ENCODE measurements at places on chromosomes 2 and 18. TPM values are rescaled to one million over a fixed set of nuclear protein-coding genes. Genes with fewer than 3 reads are reported as not detected.
A peak's percentile ranks its signal among the peaks of the same experiment; 100 is the strongest.

Gene ATOH8
- 12.7 TPM for total RNA-seq

Gene LTBP1
- total RNA-seq = 107 TPM

Gene BOLL
- total RNA-seq = not detected

Gene DYSF
- 134 TPM for total RNA-seq

Gene FABP1
- total RNA-seq = not detected

Gene ZNF892
- 3.8 TPM for total RNA-seq

Gene SIGLEC15
- not detected for total RNA-seq

Gene ZNF532
- 70.1 TPM for total RNA-seq

Gene TACR1
- not detected for total RNA-seq

- H3K27me3 ChIP-seq = peaks cover 2% of the 10 kb centered on the region
- H3K4me3 ChIP-seq = no peak overlapping the region
- H3K36me3 ChIP-seq = no peaks in the 10 kb centered on the region
Measured at GRCh38 chr18:3495691-3496430, 45.9 kb downstream of the TGIF1 start.

DNA sequence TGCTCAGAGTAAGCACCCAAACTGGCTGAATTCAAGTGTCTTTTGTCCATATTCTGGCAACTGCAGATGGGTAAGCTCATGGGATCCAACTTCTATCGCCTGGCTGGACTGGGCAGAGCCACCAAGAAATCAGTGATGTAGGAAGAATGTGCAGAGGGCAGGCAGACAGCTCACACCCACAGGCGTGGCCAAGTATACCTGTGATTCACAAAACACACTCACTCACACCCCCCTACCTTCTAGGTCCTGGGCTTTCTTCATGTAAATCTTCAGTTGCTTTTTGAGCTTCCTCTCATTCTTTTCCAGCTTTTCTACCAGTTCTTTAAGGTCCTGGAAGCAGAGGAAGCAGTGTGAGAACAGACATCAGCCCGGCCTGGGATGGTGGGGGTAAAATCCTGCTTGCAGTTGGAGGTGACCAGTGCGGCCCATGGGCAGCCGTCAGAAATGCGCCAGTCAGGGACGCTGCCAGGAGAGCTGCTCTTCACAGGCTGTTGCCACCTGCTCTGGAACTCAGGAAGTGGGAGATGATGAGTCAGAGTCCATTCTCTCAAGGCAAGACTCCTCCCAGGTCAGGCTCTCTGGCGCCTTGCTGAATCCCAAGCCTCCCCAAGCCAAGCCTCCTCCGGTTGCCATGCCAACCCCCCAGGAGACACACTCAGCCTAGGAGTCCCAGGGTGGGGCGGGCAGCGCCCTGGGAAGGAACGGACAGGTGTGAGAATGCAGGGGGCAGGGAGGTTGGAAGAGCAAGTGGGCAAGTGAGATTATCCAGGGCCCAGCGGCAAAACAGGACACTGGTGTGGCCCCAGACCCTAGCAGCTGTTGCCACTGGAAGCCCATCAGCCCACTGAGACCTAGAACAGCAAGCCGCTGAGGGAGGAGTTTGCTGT is 36.2 kb upstream of the ACAA2 start:
- H3K36me3 ChIP-seq = no peaks in the 10 kb centered on the region
- H3K27ac ChIP-seq = no peak overlapping the region
- H3K4me3 ChIP-seq = no peak overlapping the region
- H3K4me1 ChIP-seq = peaks cover 13% of the 10 kb centered on the region
- H3K27me3 ChIP-seq = no peaks in the 10 kb centered on the region

DNA sequence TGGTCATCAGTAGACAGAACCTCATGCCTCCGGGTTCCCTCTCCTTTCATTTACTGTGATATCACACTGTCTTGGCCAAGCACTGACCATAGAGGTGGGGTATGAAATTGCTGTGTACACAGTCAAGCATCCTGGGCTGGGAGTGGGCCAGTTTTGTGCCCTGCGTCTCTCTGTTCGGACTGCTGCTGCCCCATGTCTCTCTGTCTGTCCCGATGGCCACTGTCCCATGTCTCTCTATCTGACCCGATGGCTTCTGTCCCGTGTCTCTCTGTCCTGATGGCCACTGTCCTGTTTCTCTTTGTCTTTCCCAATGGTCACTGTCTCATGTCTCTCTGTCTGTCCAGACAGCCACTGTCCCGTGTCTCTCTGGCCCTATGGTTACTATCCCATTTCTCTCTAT is 164.9 kb downstream of the ARL4C start:
- H3K4me1 ChIP-seq = no peaks in the 10 kb centered on the region
- no peaks in the 10 kb centered on the region for H3K36me3 ChIP-seq
- no peak overlapping the region for H3K27ac ChIP-seq
- no peak for DNase-seq
- H3K27me3 ChIP-seq = no peaks in the 10 kb centered on the region

DNA sequence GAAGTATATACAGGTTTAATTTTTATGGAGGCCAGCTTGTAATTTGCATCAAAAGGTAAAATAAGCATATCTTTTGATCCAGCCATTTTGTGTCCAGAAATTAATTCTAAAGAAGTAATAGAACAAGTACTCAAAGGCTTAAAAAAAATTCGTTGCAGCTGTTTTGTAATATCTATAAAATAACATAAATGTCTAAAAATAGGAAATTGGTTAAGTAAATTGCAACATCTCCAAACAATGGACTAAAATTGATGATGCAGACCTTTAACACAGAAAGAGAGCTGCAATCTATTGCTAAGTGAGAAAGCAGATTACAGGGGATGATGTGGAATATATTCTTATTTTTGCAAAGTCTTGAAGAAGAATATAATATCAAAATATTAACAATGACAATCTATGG is 19.4 kb downstream of the AAK1 start:
- DNase-seq = no peak
- peaks cover 19% of the 10 kb centered on the region for H3K4me1 ChIP-seq
- H3K36me3 ChIP-seq = no peaks in the 10 kb centered on the region
- no peak overlapping the region for H3K4me3 ChIP-seq

GRCh38 chr2:26585100-26585499 is 56.1 kb downstream of the CIB4 start:
- DNase-seq = no peak
- H3K4me1 ChIP-seq = no peaks in the 10 kb centered on the region
- no peak overlapping the region for H3K4me3 ChIP-seq
- H3K27me3 ChIP-seq = peaks cover 11% of the 10 kb centered on the region
- no peak overlapping the region for H3K27ac ChIP-seq

DNA sequence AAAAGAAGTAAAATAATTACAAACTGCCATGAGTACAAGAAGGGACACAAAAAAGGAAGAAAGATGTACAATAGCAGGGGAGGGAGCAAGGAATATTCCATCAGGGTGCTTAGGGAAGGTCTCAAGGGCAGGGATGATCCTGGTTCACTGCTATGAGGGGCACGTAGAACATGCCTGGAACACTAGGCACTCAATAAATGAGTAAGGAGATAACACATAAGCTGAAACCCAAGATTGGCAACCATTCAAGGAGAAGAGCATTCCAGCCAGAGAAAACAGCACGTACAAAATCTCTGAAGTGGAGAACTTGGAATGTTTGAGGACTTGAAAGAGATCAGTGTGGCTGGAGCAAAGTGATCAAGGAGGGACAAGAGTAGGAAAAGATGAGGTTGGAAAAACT is 103.2 kb downstream of the FAM161A start:
- H3K4me3 ChIP-seq = no peak overlapping the region
- DNase-seq = no peak
- H3K27ac ChIP-seq = no peak overlapping the region
- no peaks in the 10 kb centered on the region for H3K36me3 ChIP-seq

- no peaks in the 10 kb centered on the region for H3K27me3 ChIP-seq
- H3K4me1 ChIP-seq = no peaks in the 10 kb centered on the region
- no peaks in the 10 kb centered on the region for H3K36me3 ChIP-seq
- no peak overlapping the region for H3K27ac ChIP-seq
- no peak for DNase-seq
Measured at GRCh38 chr2:239468491-239469105, 67.8 kb upstream of the HDAC4 start.

GRCh38 chr18:79951545-79952455 is at the start of gene SLC66A2:
Gene SLC66A2, minus strand, starts transcription at chr18:79951653. Its CDS starts 727 bp downstream, at chr18:79950926.
- peak; percentile 78 for DNase-seq
- H3K36me3 ChIP-seq = no peaks in the 10 kb centered on the region
- peak within 1 kb of the TSS; percentile 4 for H3K27ac ChIP-seq
- no peaks in the 10 kb centered on the region for H3K27me3 ChIP-seq
- H3K4me3 ChIP-seq = peak within 1 kb of the TSS; percentile 96

GRCh38 chr2:85324639-85325465 is 2.9 kb downstream of the TGOLN2 start:
- H3K27ac ChIP-seq = no peak overlapping the region
- H3K4me3 ChIP-seq = peak overlapping the region; percentile 82
- DNase-seq = peak; percentile 55
- H3K27me3 ChIP-seq = no peaks in the 10 kb centered on the region
- H3K4me1 ChIP-seq = peaks cover 29% of the 10 kb centered on the region

GRCh38 chr2:7145707-7146106 is 228.5 kb downstream of the RNF144A start:
- no peaks in the 10 kb centered on the region for H3K36me3 ChIP-seq
- no peaks in the 10 kb centered on the region for H3K4me1 ChIP-seq
- no peak overlapping the region for H3K27ac ChIP-seq
- DNase-seq = no peak

DNA sequence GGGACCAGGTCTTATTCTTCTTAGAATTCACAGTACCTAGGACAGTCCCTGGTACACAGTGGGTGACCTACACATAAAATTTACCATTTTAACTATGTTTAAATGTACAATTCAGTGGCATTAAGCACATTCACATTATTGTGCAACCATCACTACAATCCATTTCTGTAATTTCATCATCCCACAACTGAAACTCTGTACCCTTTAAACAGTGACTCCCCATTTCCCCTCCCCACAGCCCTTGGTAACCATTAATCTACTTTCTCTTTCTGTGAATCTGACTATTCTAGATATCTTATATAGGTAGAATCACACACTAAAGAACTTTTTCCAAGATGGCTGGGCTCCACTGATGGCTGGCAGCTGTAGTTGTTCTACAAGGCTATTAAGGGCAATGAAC is 41.6 kb downstream of the GFPT1 start:
- H3K4me1 ChIP-seq = no peaks in the 10 kb centered on the region
- H3K4me3 ChIP-seq = no peak overlapping the region
- no peak for DNase-seq
- H3K27me3 ChIP-seq = no peaks in the 10 kb centered on the region
- H3K27ac ChIP-seq = no peak overlapping the region

DNA sequence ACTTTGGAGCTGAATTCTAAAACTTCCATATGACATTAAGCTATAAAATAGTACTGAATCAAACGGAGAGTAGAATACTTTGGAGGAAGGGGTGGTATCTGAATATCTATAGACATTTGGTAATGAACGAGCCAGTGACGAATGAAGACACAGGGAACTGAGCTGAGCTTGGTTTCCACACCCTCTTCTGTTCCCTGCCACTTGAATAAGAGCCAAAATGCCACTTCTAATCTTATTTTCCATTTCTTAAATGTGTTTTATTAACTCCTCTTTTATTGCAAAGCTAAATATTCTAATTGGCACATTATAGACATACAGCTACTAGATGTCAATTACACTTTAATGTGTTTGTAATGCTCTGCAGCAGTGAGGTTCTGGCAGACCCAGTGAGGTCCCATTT is 76.1 kb downstream of the AFF3 start:
- no peaks in the 10 kb centered on the region for H3K4me1 ChIP-seq
- H3K27ac ChIP-seq = no peak overlapping the region
- DNase-seq = no peak
- peaks cover 6% of the 10 kb centered on the region for H3K27me3 ChIP-seq

GRCh38 chr2:236968101-236968879 is 117.4 kb upstream of the COPS8 start:
- peaks cover 4% of the 10 kb centered on the region for H3K4me1 ChIP-seq
- no peaks in the 10 kb centered on the region for H3K27me3 ChIP-seq
- no peak overlapping the region for H3K4me3 ChIP-seq
- DNase-seq = no peak
- H3K27ac ChIP-seq = no peak overlapping the region
- no peaks in the 10 kb centered on the region for H3K36me3 ChIP-seq

GRCh38 chr2:241126771-241127202 is 22.5 kb downstream of the PASK start:
- no peak for DNase-seq
- no peak overlapping the region for H3K27ac ChIP-seq
- H3K27me3 ChIP-seq = no peaks in the 10 kb centered on the region
- H3K4me3 ChIP-seq = no peak overlapping the region

GRCh38 chr2:726169-726568 is 49.0 kb upstream of the TMEM18 start:
- no peaks in the 10 kb centered on the region for H3K36me3 ChIP-seq
- H3K4me1 ChIP-seq = no peaks in the 10 kb centered on the region
- no peak overlapping the region for H3K27ac ChIP-seq
- H3K4me3 ChIP-seq = no peak overlapping the region
- DNase-seq = no peak

- H3K36me3 ChIP-seq = no peaks in the 10 kb centered on the region
- no peaks in the 10 kb centered on the region for H3K27me3 ChIP-seq
- H3K27ac ChIP-seq = no peak overlapping the region
- H3K4me3 ChIP-seq = no peak overlapping the region
- peak; percentile 60 for DNase-seq
- no peaks in the 10 kb centered on the region for H3K4me1 ChIP-seq
Measured at GRCh38 chr2:33318456-33318855, 158.0 kb upstream of the RASGRP3 start.

DNA sequence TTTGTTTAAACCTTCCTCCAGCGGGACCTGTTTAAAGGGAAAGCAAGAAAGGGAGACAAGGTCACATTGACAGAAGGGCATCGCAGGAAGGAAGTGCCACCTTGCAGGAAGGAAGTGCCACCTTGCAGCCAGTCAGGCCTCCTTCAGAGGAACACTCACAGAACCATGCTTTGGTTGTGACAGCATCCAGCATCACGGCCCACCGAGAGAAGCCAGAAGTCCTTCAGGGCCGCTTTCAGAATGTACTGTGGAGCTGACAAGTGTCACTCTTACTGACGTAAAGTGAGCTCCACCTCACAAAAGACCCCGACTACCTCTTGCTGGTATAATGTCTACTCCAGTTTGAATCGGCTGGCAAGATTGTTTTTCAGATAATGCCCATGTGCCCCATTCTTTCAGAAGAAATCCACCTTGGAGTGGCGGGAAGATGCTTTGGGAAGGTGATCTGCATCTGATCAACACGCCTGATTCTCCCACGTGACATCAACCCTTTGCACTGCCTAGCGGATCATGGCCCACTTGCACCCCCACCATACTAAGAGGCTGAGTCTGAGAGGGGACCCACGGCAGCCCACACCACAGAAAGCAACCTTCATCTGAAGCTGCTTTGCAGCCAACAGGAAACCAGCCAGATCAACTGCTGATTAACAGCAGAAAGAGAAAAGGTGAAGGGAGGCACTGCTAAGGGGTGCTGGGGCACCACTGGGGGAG is 99.8 kb downstream of the UXS1 start:
- H3K27ac ChIP-seq = no peak overlapping the region
- no peaks in the 10 kb centered on the region for H3K27me3 ChIP-seq
- H3K4me1 ChIP-seq = no peaks in the 10 kb centered on the region
- H3K4me3 ChIP-seq = no peak overlapping the region

Data from endothelial cell of umbilical vein (primary cell).